Vagina (tissue), 2 donors: ENCODE measurements at places on chromosomes 2 and 18.

DNA sequence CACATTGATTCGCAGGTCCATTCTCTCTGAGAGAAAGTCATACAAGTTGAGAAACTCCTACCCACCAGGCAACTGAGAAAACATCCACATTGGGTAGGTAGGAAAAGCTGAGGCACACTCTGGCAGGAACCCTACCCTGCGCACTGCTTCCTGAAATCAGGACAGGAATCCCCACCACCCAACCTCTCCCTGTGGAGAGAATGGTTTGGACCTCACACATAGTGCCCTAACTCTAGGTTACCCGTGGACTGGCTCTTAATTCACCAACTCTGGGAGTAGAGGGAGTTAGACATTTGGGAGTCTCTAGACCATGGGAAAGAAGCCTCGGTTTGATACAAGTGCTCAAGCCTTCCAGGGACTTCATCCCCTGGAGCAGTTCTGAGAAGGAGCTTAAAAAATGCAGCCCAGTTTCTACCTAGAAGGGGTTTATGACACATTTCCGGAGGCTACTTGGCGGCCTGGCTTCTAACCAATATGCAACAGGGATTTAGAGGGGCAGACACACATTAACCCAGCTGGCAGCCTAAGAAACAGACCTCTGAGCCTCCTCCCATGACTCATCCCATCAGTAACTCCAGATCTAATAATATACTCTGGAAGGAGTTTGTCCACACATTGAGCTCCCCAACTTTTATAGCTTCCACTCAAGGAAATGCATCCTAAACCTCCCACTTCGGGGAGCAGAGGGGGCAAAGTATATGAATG is 136.7 kb downstream of the EML6 start:
- H3K27ac ChIP-seq, result no peak overlapping the region
- H3K4me1 ChIP-seq, result peaks cover 6% of the 10 kb centered on the region
- DNase-seq, result no peak

- peaks cover 9% of the 10 kb centered on the region for H3K4me1 ChIP-seq
- DNase-seq, result no peak
- no peak overlapping the region for H3K27ac ChIP-seq
- no peaks in the 10 kb centered on the region for H3K36me3 ChIP-seq
- no peaks in the 10 kb centered on the region for H3K27me3 ChIP-seq
Observed at GRCh38 chr2:45567974-45568789, 42.9 kb downstream of the SRBD1 start.

DNA sequence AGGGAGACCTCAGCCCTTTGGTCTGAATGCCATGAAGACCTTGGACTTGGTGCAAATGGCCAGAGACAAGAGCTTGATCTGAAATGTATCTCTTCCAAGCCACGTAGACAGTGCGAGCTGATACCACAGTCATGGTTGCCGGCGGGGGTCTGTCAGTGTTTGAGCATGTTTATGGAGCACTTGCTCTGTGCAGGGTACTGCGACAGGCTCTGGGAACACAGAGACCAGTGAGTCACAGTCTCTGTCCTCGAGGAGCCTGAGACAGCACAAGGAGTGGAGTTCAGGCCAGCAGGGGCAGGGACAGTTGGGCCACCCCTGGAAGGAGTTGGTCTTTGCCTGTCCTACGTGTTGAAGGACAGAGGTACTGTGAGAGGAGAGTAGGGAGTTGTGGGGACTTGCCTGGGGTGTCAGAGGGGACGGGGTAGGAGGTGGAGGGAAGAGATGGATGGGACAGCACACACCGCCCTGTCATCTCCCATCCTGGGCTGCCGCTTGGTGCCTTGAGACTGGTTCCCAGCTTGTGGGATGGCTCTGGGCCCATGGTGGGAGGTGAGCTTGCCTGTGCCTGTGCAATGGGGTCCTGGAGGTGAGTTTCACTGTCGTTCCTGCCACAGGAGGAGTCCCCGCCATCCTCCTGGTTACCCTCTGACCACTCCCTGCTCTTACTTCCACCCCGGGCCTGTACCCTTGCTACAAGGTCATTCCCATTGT is 39.5 kb downstream of the ATP6V1C2 start:
- H3K4me1 ChIP-seq, result no peaks in the 10 kb centered on the region
- H3K36me3 ChIP-seq, result no peaks in the 10 kb centered on the region
- no peak for DNase-seq
- no peak overlapping the region for H3K27ac ChIP-seq
- H3K4me3 ChIP-seq, result no peak overlapping the region

- no peak for DNase-seq
- H3K36me3 ChIP-seq, result no peaks in the 10 kb centered on the region
- no peaks in the 10 kb centered on the region for H3K27me3 ChIP-seq
Observed at GRCh38 chr2:223532161-223532560, 70.0 kb downstream of the SCG2 start.

DNA sequence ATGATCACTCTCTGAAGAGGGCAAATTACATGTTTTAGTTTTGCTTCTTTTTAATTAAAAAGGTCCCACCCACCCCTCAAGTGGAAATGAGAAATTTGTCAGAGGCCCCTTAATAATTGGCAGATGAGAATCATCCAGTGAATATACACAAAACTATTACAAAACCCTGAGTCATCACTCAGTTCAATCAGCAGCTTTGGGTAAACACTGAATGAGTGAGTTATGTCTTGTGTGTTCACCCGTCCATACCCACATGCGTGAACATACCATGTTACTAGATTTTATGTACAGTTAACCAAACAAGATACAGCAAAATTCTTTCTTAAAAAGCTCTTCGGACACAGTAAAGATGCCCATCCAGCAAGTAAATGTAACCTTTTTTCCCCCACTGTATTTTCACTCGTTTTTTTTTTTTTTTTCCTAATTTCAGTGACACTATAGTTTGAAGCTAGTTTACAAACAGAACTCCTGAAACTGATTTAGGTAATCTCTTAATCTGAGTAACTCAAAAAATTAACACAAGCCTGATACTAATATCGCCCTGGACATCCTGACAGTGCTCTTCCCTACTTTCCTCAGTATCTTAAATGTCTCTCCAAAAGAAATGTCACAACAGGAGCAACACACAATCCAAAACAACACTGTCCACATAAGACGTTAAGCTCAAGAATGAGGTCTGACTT is 1.4 kb downstream of the PSME4 start:
- no peaks in the 10 kb centered on the region for H3K27me3 ChIP-seq
- DNase-seq, result no peak
- peak overlapping the region; percentile 99 for H3K4me3 ChIP-seq
- no peaks in the 10 kb centered on the region for H3K36me3 ChIP-seq
- H3K27ac ChIP-seq, result peak overlapping the region; percentile 98

DNA sequence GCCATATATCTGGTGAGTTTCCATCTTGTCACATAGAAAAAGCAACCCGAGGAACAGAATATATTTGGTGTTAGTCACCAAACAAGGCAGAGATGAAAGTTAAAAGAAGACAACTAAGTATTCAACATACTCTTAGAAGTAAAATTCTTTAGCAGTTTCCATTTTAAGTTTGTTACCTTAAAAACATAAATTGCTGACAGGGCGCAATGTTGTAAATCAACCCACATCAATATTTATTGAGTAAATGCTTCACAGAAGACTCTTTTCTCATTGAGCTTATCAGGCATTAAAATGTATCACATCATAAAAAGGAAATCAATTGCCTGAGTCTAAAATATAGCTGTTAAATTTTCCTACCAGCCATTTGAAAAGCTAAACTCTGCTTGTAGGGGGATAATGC is 603.0 kb downstream of the FBXO15 start:
- no peak overlapping the region for H3K4me3 ChIP-seq
- no peaks in the 10 kb centered on the region for H3K36me3 ChIP-seq
- H3K27me3 ChIP-seq, result no peaks in the 10 kb centered on the region
- H3K27ac ChIP-seq, result no peak overlapping the region
- DNase-seq, result no peak

GRCh38 chr18:47323158-47323557 is 71.7 kb upstream of the SKOR2 start:
- DNase-seq, result no peak
- no peaks in the 10 kb centered on the region for H3K4me1 ChIP-seq
- H3K27ac ChIP-seq, result no peak overlapping the region

DNA sequence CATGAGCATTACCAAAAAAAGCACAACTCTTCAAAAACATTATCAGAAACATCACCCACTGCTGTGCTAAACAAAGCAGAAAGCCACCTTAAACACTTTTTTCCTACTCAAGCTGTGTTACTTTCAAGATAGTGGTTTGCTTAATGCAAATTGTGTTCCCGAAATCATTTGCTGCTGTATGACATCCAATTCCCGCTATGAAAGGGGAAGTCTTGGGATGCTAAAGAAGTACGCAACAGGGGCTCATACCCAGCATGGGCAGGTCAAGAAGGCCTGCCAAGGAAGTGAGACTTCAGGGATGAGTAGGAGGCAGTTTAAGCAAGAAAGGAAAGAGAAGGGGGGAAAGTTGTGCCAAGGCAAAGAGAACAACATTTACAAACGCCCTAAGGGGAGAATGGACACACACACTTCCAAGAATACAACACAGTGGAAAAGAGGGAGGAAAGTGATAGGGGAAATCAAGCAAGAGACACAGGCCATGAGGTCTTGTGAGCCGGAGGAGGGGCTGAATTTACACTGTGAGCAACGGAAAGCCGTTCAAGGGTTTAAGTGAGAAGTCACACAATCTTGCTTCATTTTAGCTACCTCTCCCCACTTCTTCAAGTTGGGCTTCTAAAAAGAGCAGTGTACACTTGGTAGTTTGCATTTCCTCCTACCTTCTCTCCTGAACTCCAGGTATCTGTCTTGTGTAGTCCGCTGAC is 4.0 kb downstream of the PTPN2 start:
- no peaks in the 10 kb centered on the region for H3K27me3 ChIP-seq
- no peak for DNase-seq
- H3K4me1 ChIP-seq, result peaks cover 34% of the 10 kb centered on the region
- no peak overlapping the region for H3K27ac ChIP-seq
- no peaks in the 10 kb centered on the region for H3K36me3 ChIP-seq

GRCh38 chr2:232389327-232389726 is 10.8 kb downstream of the ALPP start:
- H3K36me3 ChIP-seq, result no peaks in the 10 kb centered on the region
- DNase-seq, result no peak
- no peaks in the 10 kb centered on the region for H3K27me3 ChIP-seq
- H3K27ac ChIP-seq, result no peak overlapping the region
- H3K4me1 ChIP-seq, result peaks cover 14% of the 10 kb centered on the region

- no peaks in the 10 kb centered on the region for H3K36me3 ChIP-seq
- no peak for DNase-seq
- no peaks in the 10 kb centered on the region for H3K27me3 ChIP-seq
- H3K4me3 ChIP-seq, result no peak overlapping the region
Observed at GRCh38 chr2:42523341-42523740, 29.6 kb upstream of the KCNG3 start.
